ENCODE measurements at places on chromosomes 3 and 15.

DNA sequence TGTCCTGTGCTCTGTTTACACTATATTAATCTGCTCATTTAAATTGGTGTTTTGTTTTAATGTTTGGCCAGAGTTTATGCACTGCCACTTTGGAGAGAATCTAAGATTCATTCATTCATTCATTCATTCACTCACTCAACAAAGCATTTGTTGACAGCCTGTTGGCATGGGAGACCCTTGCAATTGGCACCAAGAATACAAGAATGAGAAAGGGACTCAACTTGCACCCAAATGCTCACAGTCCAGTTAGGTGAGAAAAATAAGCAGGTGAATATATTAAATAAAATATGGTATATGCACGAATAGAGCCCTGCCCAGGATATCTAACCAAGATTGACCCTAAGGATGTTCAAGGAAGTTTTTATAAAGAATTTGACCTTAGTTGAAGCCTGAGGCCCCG, 80.4 kb downstream of the TGFBR2 start:
- DNase-seq: no peak

- no peak for DNase-seq
Observed at GRCh38 chr3:128539376-128539775, 46.4 kb upstream of the GATA2 start.

DNA sequence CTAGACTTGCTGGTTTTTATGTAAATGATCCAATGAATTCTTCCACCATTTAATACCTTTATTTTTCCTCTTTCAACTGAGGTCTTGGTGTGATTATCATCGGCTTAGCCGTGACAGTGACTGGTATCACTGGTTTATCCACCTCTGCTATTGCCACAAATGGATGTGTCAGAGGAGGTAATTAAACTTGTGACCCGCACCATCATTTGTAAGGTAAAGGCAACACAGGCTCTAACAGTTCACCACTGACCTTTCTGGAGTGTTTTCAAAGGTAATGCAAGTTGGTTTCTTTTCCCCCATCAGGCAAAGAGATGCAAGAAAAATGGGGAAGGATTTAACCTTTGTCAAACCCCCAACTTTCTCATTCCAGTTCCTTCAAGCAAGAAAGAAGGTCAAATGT, 19.7 kb downstream of the SLC12A1 start:
- DNase-seq: no peak

GRCh38 chr3:50660386-50660785, 14.3 kb upstream of the DOCK3 start:
- DNase-seq: no peak

DNA sequence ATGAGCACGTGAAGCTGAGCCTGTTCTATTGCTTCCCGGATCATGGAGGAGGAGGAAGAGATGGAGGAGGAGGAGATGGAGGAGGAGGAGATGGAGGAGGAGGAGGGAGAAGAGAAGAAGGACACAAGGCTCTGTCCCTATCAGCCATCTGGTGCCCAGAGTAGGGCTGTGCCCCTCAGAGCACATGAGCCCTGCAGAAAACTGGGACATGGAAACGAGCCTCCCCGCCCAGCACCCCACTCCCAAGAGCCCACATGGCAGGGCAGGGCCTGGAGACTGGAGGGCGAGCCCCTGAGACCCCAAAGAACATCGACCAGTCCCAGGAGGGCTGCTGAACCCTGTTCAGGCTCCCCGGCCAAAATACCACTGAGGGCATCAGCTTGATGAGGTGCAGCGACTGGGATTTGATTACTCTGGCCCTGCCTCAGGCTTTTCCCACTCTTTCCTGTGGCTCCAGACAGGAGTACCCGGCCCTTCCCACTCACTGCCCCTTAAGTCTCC, 285.6 kb downstream of the UACA start:
- DNase-seq: no peak

DNA sequence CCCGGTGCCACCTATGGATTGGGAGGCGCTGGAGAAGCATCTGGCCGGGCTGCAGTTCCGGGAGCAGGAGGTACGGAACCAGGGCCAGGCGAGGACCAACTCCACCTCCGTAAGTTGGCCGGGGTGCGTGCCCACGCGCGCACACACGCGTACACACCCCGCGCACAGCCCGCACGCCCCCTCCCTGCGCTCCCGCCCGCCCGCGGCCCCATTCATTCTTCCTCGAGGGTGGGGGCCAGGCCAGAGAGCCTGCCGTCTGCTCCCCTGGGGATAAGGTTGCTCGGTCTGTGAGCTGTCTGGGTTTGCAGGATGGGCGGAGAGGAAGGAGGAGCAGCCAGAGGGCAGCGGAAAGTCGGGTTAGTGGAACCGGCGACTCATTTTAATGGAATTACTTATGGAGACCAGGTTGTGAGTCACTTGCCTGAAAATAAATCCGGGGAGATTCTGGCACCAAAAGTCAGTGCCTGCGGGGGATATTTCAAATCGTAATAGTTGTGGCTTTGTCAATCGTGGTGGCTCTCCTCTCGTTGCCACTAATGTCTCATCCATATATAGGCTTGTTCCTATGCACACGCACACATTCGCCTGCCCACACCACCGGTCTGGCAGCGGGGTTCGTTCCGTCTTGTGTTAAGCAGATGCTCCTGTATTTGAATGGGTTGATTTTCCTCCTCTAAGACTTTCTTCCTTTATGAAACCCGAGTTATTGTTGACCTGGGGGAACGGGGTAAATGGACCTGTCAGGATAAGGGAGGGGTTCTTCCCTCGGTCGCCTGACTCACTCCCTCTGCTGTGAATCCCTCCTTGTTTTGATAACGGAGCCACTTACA, 223.4 kb upstream of the IL12A start:
- DNase-seq: no peak

Measured in T-helper 17 cell (primary cell).